ENCODE measurements at places on chromosomes 4 and X.
A peak's percentile ranks its signal among the peaks of the same experiment; 100 is the strongest.

GRCh38 chrX:44871931-44872820 lies 812 bp upstream of the KDM6A start:
- peak; percentile 5 for DNase-seq

DNA sequence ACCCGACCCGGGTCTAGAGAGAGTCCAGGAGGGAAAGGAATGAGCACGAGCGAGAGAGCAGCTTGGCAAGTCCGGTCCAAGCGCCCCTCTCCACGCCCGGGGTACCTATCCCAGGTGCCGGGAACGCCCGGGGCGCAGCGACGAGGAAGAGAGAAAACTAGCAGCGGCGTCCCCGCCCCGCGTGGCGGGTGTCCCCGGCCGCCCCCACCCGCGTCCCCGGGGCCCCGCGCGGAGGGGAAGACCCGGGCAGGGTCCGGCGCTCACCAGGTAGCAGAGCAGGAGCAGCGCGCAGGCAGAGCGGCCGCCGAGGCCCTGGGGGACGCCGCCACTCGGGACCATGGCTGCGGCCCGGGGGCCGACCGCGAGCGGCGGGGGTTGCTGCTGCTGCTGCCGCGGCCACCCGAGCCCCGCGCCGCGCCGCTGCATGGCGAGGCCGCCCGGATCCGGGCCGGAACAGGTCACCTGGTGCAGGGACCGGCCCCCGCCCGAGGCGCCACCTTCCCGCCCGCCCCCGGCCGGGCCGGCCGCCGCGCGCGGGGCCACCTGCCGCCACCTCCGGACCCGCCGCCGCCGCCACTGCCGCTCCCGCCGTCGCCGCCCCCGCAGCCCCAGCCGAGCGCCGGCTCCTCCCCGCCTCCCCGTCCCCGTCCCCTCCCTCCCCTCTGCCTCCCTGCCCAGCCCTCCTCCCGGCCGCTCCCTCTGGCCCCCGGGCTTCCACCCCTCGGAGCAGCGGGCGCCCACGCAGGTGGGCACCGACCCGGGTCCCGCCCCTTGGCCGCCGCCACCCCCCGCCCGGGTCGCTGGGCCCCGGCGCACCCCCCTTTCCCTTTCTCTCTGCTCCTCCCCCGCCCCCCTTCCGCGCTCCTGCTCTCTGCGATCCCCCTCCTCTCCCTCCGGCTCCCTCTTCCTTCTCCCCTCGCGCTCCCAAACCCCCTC lies at the start of gene SEL1L3:
SEL1L3 (minus strand) TSS at position 578 of the 936 bp plus-strand sequence; CDS start at position 426, 152 bp downstream.
- DNase-seq: no peak

- no peak for DNase-seq
These were observed 105.7 kb downstream of the PSAPL1 start for GRCh38 chr4:7328913-7329638.

- DNase-seq: peak; percentile 23
These were observed at the start of gene NFKB1 for GRCh38 chr4:102500696-102501446. Gene NFKB1, plus strand, starts transcription at chr4:102501359. Its CDS starts 24,160 bp downstream, at chr4:102525519.

- DNase-seq: peak; percentile 28
These were observed 37.0 kb upstream of the ATP6AP2 start for GRCh38 chrX:40543661-40544328.

Data from NCI-H526 treated with DMSO at 0.1 percent for 48 hours (cell line).